Left ventricle myocardium superior (tissue), 1 donor: ENCODE measurements at places on chromosomes 2 and 18.

DNA sequence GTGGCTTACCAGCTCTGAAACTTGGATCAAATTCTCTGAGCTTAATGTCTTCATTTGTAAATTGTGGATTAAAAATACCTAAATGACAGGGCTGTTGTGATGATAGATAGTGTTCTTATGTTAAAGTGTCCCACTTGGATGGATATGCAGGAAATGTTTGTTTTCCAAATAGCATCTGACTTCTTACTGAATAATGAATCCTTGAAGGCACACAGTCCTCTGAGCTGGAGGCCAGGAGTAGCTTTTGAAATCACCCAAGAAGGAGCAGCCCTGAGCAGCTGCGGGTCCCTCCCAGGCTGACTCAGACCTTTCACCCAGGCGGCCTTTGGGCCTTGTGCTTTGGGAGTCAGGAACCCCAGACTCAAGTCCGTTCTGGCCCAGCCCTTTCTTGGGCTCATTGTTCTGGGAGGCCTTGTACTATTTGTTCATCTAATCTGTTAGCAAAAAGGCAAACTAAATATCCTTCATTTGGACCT is 173.0 kb upstream of the GATA6 start:
- DNase-seq, result peak; percentile 43

DNA sequence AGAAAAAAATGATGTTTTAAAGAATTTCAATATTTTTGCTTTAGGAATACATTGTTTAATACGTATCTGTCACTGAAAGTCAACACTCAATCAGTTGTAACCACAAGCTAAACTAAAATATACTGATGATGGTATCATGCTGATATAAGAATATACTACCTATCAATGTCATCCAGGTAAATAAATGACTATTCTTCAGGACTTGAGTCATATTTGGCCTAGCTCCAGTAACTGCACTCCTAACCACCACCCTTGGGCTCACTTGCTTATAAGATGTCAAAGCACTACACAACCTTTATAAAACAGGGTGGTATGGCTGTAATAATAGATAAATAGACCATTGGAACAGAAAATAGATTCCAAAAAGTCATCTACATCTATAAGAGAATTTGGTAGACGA is 48.8 kb downstream of the RND3 start:
- DNase-seq, result no peak

DNA sequence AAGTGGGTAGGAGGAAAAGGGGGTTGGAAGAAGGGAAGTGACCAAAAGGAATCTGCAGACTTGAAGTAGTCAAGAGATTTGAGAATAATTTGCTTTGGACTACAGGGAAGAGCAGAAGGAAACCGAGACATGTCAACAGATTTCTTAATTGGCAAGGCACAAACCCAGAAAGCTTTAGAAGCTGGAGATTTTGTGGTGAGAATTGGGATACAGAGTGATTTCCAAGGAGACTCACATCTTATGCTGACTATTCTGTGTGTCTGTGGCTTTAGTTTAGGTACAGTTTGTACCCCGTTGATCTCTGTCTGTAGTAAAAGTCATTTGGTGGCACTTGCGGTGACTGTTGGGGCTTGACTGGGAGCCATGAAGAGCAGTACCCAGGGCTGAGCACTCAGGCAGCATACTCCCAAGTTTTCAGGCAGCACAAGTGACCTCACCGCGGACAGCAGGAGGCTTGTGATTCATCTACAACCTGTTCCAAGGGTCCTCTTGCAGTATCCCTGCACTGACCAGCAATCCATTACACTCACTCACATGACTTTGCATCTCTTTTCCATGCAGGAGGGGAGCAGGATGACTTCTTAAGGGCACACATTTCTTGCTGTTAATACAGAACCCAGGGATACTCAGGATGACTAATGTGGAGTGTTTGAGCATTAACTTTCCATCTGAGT is 97.1 kb upstream of the TNP1 start:
- DNase-seq, result no peak

- no peak for DNase-seq
Measured at GRCh38 chr2:217325816-217326215, 466.0 kb upstream of the TNP1 start.

DNA sequence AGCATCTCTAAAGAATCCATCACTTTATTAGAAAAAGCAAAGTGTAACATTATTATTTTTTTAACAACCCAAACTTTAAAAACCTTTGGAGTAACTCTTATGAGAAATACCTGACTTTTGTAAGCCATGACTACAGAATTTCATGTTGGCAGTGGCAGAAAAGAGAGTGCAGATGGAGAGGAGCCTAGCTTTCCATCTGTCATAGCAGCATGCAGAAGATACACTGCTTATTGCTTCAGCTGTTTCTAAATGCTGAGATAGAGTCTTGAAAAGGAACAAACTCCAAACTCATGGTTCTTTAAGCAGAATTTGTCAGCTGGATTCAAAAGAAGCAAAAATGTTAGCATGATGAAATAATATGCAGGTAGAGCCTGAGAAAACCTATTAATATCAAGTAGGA is 1130.3 kb downstream of the DPP10 start:
- DNase-seq, result no peak

DNA sequence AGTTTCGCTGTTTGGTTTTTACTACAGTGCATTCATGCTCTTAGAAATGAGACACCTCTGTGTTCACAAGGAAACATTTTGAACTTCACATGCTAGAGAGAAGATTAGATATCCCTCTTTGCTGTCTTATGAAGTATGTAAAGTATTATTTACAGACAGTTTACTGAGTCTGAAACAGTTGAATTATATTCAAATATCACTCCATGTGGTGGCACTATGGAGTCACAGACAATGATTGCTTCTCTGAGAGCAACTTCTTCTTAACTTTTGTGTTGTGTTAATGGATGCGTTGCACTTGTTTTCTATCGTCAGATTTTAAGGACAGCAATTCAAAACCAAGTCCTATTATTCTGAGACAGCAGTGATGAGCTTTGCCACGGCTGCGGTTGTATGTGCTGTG is 823.6 kb downstream of the GALR1 start:
- no peak for DNase-seq

- no peak for DNase-seq
Measured at GRCh38 chr18:5266721-5267120, 28.8 kb downstream of the ZBTB14 start.

DNA sequence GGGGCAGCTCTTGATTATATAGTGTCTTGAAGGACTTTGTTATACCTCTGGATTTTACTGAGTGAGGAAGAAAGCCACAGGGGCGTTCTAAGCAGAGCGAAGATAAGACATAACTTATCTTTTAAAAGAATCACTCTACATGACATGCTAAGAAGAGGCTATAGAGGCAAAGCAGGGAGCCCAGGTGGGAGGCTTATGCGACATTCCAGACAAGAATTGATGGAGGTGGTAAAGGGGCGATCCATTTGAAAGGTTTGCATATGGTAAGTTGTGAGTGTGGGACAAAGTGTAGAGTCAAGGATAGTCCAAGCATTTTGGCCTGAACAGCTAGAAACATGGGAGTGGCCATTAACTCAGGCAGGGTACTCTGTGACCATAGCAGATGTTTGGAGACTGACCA is 49.8 kb downstream of the LYPD6 start:
- DNase-seq, result no peak

- no peak for DNase-seq
Measured at GRCh38 chr2:10083692-10084211, 3.5 kb upstream of the CYS1 start.

DNA sequence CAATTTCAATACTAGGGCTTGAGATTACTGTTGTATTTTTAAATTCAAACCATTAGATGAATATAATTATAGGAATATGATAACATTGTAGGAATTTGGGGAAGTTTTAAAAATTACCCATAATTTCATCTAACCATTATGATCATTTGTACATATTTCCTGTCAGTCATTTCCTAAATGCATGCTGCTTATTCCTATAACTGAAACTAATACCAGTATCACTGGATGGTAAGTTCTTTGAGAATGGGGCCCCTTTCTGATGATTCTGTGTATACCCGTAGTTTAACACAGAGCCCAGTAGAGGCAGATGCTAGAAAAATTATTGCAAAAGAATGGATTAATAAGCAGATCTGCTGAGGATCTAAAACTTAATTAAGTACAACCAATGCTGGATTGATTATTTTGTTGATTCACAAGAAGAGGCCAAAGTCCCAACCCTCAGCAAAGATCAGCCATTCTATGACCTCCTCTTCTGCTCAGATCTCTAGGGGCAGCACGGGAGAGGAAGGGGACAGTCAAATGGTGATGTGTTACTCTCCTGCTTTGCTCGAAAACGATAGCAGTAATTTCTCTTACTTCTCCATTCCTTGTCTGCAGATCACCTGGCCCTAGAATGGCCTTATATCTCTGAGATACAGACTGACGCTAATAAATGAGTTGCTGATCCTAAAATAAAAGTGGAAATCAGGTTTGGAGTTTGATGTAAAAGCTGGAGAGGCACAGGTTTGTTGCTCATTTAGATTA is 69.5 kb upstream of the PELI1 start:
- no peak for DNase-seq

DNA sequence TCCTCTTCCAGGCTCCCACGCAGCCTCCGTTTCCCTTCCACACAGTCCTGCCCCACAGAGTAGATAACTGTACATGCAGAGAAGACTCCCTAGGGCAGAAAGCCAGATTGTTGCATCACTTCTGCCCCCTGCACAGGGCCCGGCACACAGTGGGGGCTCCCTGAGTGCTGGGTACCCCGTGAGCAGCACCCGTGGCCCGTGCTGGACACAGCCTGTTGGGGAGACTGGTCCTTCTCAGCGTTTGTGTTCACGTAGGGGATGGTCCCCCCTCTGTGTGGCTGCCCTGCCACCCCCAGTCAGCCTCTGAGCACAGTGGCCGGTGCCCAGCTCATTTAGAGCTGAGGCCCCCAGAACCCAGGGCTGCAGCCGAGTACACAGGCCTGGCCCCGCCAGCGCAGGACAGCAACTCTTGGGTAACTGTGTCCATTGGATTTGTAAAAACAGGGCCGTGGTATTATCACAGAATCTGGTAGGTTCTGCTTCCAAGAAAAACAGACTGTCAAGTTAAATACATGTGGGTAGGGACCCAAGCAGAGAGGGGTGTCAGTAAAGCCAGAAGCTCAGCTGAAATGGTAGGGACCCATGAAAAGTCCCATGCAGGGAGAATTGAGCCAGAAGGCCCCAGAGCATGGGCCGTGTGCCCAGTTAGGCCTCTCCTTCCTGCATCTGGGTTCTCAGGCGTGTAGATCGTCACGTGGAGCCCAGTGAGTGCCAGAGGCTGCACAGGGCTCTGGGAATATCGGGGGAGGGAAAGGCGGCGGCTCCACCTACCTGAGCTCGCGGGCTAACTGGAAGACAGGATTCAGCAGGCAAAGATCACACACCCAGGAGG is 257.3 kb downstream of the ATAD2B start:
- peak; percentile 91 for DNase-seq

- no peak for DNase-seq
Measured at GRCh38 chr2:135311268-135311667, 219.8 kb downstream of the ZRANB3 start.

GRCh38 chr2:181575024-181575649 is 81.8 kb downstream of the CERKL start:
- DNase-seq, result no peak

DNA sequence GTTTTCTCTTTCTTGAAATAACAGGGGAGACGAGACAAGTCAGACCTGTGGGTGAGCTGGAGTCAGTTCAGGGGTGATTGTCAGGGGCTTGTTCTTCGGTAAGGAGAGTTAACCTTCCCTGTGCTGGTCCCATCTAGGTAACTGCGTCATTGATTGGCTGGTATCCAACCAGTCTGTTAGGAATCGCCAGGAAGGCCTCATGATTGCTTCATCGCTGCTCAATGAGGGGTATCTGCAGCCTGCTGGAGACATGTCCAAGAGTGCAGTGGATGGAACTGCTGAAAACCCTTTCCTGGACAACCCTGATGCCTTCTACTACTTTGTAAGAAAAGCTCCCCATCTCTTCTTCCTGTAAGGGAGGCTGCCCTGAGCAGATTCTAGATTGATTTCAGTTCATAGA is 21.3 kb downstream of the PLEK start:
- no peak for DNase-seq

- no peak for DNase-seq
Measured at GRCh38 chr2:127052771-127053691, 53.9 kb downstream of the BIN1 start.

DNA sequence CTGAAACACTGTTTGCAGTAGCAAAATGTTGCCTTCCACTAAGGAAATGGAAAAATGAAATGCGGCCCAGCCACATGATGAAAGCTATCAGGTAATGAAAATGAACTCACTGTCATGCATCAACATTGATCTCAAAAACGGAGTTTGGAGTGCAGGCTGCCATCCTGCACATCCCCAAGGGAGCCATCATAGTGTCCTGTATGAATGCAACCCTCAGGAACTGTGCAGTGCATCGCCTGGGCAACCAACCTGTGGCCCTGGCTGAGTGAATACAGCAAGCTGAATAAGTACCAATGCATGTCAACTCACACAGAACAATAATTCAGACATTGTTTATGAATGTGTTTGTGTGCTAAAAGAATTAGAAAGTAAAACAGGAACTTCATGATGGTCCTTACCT is 23.1 kb upstream of the TXNDC2 start:
- no peak for DNase-seq

GRCh38 chr2:1492711-1493430 is 79.6 kb downstream of the TPO start:
- no peak for DNase-seq

DNA sequence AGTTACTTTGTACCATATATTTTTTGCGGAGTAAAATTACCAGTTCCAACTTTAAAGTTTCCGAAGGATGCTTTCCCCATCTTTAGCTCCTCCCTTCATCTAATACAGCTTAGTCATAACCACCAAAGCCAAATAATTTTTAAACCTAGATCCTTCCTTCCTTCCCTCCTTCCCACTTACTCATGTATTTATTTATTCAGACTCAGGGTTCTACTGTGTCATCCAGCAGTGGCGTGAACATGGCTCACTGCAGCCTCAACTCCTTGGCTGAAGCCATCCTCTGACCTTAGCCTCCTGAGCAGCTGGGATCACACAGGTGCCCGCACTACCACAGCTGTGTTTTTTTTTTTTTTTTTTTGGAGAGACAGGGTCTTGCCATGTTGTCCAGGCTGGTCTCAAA is 4.4 kb downstream of the LPIN2 start:
- no peak for DNase-seq
